Hematopoietic multipotent progenitor cell treated with erythropoietin and hydrocortisone succinate and interleukin-3 and kit ligand, for 4 days (in vitro differentiated cells): ENCODE measurements at places on chromosomes 13 and 19.

GRCh38 chr13:37492075-37492474 is 106.5 kb downstream of the POSTN start:
- DNase-seq, result no peak

- DNase-seq, result peak; percentile 79
These were observed 6.2 kb downstream of the ZC3H4 start for GRCh38 chr19:47107202-47107952.

GRCh38 chr13:96871469-96871868 is 122.8 kb downstream of the OXGR1 start:
- no peak for DNase-seq

- DNase-seq, result no peak
These were observed 58.5 kb downstream of the SPATA13 start for GRCh38 chr13:24218977-24219376.

DNA sequence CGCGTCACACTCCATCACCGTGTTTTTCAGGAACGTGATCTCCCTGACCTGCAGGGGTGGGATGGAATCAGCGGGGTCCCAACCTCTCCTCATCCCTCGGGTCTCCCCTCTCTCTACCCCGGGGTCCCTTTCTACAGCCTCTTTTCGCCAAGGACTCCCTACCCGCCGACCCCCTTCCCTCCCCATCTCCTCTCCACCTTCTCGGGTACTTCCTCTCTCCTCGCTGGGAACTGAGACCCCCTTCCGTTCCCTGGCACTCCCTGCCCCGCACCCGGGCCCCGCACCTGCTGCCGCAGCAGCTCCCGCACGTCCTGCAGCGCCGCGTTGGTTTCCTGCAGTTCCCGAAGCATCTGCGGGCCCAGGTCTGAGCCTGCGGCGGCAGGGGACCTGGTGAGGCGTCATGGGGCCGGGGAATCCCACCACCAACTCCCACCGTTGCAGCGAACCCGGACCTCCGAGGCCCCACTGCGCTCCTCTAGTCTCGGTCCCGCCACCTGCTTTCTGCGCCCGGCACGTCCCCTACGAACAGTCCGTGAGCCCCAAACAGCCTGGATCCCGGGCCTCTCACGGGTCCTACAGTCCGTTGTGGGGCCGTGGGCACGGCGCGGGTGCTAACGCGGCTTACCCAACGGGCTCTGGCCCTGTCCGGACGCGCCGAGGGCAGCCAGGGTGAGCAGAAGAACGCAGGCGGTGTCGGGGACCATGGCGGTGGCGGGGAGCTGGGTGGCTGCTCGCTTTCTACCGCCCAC is at the start of gene COMP:
TSS of gene COMP (minus strand) at position 740 of the 749 bp plus-strand sequence. CDS start at position 704, 36 bp downstream.
- no peak for DNase-seq

- DNase-seq, result no peak
These were observed 25.6 kb downstream of the FLT1 start for GRCh38 chr13:28469316-28469715.

- peak; percentile 78 for DNase-seq
These were observed 23.9 kb upstream of the OXGR1 start for GRCh38 chr13:97018029-97018819.

DNA sequence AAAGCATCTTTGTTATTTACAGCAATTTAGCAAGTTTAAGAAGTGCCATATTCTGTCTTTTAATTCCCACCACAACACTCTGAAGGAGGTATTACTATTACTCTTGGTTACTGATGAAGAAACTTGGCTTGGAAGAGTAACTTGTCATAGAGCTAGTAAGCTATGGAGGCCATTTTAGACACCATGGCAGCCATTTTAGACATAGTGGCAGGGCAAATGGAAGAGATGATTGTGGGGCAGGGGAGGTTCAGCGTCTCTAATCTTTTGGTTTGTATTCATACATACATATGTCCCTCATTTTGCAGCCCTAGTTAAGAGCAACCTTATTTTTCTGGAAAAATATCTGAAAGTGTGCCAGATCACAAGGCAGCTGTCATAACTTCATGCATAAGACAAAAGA is 82.6 kb upstream of the SOX1 start:
- no peak for DNase-seq

DNA sequence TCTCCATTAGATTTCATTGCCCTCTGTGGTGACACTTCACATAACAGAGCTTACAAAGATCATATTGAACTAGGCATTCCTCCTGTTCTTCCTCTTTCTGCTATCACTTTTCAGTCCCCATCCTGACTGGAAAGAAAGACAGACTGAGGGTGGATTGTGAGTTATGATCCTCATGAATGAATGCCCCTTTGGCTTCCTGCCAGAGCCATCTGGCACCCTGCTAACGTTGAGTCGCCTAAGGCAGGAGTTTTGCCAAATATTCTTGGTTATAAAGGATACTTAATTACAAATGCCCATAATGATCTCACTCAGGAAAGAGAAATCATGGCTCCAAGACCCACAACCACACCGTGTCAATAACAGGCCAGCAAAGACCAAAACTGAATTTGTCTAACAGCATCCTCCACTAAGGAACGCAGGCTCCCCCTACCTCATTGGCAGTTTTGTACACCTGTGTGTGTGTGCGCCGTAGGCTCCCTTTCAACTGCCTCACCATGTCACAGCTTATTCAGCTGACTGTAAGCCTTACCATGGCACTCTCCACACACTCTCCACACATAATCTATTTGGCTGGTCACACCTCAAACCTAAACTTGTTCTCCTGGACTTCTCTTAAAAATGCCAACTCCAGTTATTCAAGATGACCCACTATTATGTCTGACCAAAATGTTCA is 15.5 kb downstream of the ZNF211 start:
- DNase-seq, result no peak

GRCh38 chr13:113138792-113139551 is 16.4 kb downstream of the F10 start:
- no peak for DNase-seq

DNA sequence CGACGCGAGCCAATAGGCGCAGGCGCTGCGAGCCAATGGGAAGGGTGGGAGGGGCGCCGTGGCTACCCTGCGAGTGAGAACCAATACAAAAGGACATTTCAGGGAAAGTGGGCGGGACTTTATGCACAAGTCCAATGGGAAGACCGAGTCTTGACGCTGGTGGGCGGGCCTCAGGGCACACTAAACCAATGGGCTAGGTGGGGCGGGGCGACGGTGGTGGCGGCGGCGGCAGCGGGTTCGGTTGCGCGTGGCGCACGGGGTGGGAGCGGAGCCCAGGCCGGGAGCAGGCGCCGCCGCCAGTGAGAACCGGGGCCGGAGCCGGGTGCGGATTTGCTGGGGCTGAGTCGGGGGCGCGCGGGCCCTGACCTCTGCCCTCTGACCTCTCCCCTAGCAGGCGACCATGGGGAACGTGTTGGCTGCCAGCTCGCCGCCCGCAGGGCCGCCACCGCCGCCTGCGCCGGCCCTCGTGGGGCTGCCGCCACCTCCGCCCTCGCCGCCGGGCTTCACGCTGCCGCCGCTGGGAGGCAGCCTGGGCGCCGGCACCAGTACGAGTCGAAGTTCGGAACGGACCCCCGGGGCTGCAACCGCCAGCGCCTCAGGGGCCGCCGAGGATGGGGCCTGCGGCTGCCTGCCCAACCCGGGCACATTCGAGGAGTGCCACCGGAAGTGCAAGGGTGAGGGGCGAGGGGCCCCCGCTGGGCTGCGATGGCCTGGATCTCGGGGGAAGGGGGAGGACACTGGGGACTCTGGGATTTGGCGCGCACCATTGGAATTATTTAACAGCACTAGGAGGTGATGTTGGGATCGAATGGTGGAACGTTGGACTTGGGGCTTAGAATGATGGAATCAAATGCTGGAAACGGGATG is at the start of gene TOMM40:
TSS of gene TOMM40 (plus strand) at position 239 of the 867 bp plus-strand sequence. CDS start at position 401, 162 bp downstream.
- peak; percentile 38 for DNase-seq

DNA sequence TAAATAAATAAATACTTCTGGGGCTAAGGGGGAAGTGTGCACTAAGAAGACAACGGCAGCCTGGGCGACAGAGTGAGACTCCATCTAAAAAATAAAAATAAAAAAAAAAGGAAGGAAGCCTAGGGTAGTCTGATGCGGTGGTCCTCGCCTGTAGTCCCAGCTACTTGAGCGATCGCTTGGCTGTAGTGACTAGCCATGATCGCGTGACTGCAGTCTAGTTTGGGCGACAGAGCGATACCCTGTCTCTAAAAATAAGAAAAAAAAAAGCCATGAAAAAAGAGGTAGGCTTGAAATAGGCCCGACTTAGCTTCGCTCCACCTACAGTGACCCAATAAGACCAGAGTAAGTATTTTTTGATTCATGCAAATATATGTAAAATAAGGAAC is 661 bp upstream of the BABAM1 start:
- no peak for DNase-seq

DNA sequence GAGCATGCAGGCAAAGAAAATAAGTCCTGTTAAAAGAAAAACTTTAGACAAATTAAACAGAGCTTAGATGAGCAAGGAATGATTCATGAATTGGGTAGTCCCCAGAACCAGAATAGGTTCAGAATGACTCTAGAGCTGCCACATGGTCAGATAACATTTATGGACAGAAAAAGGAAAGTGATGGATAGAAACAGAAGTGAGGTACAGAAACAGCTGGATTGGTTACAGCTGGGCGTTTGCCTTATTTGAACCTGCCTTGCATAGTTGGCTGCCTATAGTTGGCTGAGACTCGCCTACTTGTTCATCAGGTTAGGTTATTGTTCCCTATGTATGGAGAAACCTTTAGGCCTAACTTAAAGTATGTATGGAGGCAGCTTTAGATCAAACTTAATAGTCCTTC is 35.4 kb downstream of the WDFY2 start:
- no peak for DNase-seq

- DNase-seq, result no peak
These were observed 20.3 kb downstream of the CSNK1G2 start for GRCh38 chr19:1961000-1961883.

GRCh38 chr19:55116232-55116858 is 1.1 kb downstream of the PPP1R12C start:
- DNase-seq, result peak; percentile 81

DNA sequence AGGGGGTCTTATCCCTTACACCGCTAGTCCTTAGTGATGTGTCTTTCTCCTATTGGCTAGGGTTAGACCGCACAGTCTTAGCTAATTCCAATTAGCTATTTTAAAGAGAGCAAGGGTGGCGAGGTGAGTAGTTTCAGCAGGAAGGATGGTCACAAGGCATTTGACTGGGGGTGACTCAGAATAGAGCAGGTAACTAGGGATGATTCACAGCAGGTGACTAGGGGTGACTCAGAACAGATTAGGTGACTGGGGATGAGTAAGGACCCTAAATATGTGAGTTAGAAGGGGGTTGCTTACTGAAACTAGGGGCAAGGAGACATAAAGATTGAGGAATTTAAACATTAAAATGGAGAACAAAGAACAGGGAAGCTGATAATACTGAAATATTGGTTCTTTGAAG is 64.3 kb downstream of the ZNF66 start:
- DNase-seq, result no peak

GRCh38 chr19:2723747-2724146 is 2.6 kb upstream of the DIRAS1 start:
- DNase-seq, result no peak

- no peak for DNase-seq
These were observed 161.6 kb downstream of the FLT1 start for GRCh38 chr13:28333204-28333881.

GRCh38 chr13:51974482-51974881 is 36.8 kb downstream of the ATP7B start:
- no peak for DNase-seq

GRCh38 chr19:30781519-30781918 is 409.3 kb downstream of the ZNF536 start:
- no peak for DNase-seq

- DNase-seq, result peak; percentile 89
These were observed 65.4 kb downstream of the RUBCNL start for GRCh38 chr13:46321494-46322225.

GRCh38 chr13:34038541-34039068 is 220.7 kb downstream of the RFC3 start:
- DNase-seq, result no peak

- no peak for DNase-seq
These were observed 609.1 kb downstream of the LMO7 start for GRCh38 chr13:76245211-76245610.

DNA sequence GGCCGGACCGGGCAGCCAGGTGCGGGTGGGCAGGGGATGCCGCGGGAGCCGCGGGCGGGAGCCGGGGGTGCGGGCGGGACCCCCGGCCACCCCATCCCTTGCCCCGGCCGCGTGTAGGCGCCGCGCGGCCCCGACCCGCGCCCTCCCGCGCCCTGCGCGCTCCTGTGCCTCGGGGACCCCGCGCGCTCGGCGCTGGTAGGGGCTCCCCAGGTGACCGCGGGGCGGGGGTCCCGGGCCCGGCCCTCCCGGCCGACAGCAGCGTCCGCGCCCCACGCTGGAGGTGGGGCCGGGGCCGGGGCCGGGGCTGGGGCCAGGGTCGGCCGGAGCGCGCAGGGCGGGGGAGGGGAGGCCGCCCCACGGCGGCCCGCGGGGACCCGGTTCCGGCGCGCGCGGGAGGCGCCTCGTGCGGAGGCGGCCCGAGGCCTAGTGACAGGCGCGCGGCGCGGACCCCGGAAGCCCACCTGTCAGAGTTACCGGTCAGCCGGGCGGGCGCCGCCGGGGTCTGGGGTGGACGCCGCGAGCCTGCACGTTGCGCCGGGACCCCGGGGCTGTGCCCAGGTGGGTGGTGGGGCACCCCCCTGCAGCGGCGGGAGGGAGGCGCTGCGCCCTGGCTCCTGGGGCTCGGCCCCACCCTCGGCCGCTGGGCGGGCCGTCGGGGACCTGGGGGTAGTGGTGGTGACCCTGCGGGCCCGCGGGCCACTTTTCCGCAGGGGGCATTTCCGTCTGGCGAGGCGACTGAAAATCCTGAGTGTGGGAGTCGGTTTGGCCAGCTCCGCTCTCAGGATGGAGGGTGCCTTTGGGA is 518 bp downstream of the TFDP1 start:
- DNase-seq, result peak; percentile 59

DNA sequence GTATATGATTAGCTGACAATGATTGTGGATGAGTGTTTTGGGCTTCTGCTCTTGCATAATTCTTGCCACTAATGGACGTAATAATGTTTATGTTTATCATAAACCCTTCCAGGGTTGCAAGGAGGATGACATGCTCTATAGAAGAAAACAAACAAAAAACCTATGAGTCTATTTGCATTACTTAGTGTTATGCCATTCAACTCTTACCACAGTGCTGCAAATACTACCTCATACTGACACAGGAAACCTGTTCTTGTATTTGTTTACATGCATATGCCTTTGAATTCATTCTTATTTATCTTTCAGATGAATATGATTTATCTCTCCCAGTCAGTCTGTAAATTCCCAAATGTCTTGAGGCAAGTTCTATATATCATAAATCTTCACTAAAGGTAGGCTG is 39.6 kb upstream of the FREM2 start:
- no peak for DNase-seq

- no peak for DNase-seq
These were observed 160.5 kb downstream of the LACC1 start for GRCh38 chr13:44040070-44040817.

DNA sequence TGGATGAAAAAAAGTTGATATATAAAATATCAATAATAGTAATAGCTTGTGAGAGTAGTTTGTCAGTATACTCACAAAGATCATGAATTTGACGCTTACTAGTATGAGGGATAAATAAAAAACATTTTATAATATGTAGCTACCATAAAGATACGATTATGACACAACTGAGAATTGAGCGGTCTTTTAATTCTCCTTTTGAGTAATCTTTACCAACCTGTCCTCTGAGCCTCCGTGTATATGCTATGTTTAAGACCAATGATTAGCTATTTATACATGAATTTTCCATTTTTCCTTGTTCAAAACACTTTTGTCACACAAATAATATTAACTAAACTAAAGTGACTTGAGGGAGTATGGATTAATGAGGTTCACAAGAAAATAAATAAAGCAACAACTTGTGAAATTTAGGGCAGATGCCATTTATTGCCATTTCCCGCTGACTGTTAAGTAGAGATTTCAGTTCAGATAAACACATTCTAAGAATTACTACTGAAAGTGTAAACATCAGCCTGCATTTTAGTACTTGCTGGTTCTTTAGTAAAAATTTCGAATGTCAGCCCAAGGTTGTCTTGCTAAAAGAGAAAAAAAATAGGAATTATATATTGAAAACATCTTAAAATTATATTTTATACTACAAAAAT is 6.2 kb upstream of the IRS2 start:
- DNase-seq, result peak; percentile 55
